ENCODE measurements at places on chromosomes 6 and 20.
A peak's percentile ranks its signal among the peaks of the same experiment; 100 is the strongest.

GRCh38 chr6:137403443-137403842, 90.8 kb downstream of the OLIG3 start:
- no peak for DNase-seq

DNA sequence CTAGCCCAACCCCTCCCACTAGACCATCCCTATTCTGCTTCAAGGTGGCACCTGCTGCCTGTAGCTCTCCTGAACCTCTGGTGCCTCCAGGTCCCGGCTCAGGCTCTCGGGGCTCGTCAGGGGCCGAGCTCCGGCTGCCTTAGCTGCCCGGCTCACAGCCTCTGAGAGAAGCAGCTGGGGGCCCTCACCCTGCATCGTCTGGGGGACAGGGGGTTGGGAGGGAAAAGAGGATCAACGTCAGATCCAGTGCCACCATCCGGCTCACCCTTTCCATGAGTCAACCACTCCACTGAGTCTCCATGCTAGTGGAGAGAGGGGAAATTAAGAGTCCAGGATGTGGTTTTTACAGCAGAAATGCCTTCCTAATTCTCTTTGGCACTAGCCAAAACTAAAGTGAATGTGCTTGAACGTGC, 13.0 kb downstream of the BAG6 start:
- no peak for DNase-seq

DNA sequence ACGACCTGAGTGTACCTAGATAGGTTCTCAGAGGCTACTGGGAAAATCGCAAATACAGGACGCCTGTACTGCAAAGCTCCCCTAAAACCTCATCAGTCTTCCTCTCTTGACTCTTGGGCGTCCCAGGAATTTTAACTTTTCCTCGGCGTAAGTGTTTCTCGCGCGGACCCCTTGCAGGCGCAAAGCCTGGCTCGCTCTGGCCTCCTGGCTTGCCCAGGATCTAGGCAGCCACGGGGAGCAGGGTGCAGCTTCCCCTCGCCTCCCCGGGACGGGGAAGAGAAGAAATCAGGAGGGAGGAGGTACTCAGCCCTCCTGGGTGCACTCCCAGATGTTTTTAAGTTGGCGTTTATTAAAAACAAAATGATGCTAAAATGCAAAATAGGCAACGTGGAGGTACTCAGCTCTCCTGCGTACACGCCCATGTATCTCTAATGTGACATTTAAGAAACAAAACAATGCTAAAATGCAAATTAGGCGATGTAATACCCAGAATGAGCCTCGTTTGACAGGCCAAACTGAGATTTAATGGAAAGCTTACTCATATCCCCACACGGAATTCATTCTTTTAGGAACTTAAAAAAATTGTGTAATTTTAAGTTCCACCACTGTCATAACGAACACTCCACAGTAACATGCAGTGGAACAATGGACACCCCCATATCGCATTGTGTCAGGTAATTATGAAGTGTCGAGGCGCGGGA, 1.6 kb upstream of the SOBP start:
- DNase-seq, result peak; percentile 39

GRCh38 chr20:20711413-20711812, 1.0 kb downstream of the RALGAPA2 start:
- no peak for DNase-seq

- DNase-seq, result peak; percentile 88
Observed at GRCh38 chr6:79384845-79385244, 150.4 kb upstream of the HMGN3 start.

- DNase-seq, result no peak
Observed at GRCh38 chr6:111921103-111921502, 47.9 kb upstream of the FYN start.

- DNase-seq, result no peak
Observed at GRCh38 chr6:137968901-137969300, 101.8 kb downstream of the TNFAIP3 start.

GRCh38 chr6:45608252-45608913, 230.6 kb upstream of the SUPT3H start:
- no peak for DNase-seq

- no peak for DNase-seq
Observed at GRCh38 chr20:60102665-60103210, 144.5 kb downstream of the CDH26 start.

- no peak for DNase-seq
Observed at GRCh38 chr20:32544893-32545840, 40.0 kb downstream of the NOL4L start.

- no peak for DNase-seq
Observed at GRCh38 chr6:2866171-2866846, 24.6 kb upstream of the SERPINB1 start.

GRCh38 chr6:5412017-5412416, 150.7 kb downstream of the FARS2 start:
- no peak for DNase-seq

GRCh38 chr6:56807989-56808337, 146.9 kb upstream of the BEND6 start:
- no peak for DNase-seq

GRCh38 chr20:55291261-55291660, 714.1 kb downstream of the CBLN4 start:
- DNase-seq, result no peak

DNA sequence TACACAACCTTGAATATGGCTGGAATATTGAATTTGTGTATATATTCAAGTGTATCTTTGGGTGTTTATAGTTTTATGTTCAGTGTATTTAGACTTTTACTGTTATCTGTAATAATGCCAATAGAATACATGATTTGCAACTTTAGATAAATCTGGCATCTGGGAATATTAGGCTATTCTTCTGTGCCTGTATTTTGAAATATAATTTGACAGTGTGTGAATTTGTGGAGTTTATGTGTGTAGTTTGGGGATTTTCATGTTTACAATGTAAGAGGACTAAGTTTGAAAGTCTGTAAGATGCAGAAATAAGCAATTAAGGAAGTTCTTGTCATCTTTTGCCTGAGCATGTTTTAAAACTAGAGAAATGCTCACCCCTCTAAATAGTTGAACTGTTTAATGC, at the start of gene OR10C1:
TSS of gene OR10C1 (plus strand) at position 301 of the 400 bp plus-strand sequence. CDS start 710 bp downstream, outside the sequence.
- DNase-seq, result no peak

DNA sequence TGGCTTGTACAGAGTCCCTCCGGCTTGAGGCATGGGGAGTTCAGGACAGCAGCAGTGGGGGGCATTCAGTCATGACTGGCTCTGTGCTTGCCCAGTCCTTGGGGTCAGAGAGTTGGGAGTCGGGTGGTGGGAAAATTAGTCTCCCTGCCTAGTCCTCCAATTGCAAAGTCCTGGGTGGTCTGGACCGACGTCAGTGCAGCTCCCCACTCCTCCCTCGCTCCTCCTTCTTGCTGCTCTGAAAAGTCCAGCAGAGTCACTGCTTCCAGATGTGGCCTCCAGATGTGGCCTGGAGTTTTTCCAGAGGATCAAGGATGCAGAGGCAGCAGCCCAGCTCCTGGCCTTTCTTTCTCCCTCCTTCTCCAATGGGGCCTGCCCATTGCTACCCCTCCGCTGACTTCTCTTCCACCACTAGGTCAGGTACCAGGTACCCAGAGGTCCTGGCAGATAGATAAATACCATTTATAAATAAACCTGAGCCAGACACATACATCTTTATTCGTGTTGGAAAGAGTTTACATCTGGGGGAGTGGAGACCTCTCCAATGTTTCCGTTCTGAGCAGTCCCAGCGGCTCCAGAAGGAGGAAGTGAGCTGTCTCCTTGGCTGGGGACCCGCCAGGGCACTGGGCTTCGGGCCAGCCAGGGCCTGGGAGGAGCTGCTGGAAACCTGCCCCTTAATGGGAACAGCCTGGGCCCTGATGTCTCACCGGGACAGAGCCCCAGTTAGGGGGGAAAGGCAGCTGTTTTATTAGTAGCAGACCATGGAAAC, 49.0 kb upstream of the RNF24 start:
- DNase-seq, result peak; percentile 3

DNA sequence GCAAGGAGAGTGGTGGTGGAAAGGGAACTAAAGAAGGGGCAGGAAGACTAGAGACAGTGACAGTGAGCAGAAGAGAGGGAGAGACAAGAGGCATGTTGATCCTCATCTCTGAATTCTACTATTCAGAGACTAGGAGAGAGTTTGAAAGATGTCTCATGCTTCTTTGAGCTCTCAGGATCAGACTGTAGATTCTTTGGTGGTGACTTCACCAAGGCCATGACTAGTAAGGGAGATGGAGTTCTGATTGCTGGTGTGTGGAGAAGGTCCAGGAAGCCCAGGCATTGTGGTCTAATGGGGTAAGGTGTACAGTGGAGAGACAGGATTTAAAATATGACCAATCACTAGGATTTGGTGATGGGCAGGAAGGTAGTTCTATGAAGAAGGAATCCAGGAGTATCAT, 713 bp downstream of the WFDC9 start:
- no peak for DNase-seq

GRCh38 chr20:39433466-39433865, 471.3 kb downstream of the DHX35 start:
- DNase-seq, result no peak

GRCh38 chr6:113488061-113488460, 369.1 kb upstream of the MARCKS start:
- no peak for DNase-seq
